Effector memory CD4-positive, alpha-beta T cell (primary cell): ENCODE measurements at places on chromosomes 6 and 20.

- no peak for DNase-seq
Observed at GRCh38 chr6:133973109-133973971, 20.3 kb downstream of the TBPL1 start.

- no peak for DNase-seq
Observed at GRCh38 chr20:47206962-47207641, 149.4 kb downstream of the ZMYND8 start.

DNA sequence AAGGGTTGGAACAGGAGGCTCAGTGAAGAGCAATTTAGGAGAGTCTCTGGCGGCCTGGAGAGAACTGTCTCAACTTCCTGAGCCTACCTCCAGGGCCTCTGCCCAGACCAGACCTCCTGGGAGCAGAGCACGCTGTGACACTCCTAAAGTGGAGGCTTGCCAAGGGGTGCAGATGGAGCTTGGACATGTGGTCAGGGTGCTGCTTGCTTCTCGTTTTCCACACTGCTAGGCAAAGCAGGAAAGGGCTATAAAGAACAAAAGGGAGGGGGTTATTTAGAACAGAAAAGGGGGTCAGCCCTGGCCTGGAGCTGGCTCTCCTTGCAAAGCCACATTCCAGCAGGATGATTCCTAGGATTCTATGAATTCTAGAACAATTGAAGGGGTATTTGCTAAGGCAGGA is 145.7 kb upstream of the GGTLC1 start:
- DNase-seq, result no peak

DNA sequence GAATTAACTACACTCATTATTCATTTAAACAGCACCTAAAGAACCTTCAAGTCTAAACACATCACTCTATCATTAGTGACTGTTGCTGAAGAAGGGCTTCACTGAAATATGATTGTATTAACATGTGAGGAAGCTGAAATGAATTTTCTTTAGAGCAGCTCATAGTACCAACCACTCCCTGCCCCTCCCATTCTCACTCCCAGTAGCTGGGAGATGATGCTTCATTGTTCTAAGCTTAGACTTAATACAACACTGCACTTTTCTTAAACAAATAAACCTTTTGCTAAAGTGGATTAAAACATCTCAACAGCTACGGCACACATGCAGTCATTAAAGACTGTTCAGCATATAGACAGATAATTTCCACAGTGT is 63.1 kb downstream of the ATXN1 start:
- DNase-seq, result no peak

DNA sequence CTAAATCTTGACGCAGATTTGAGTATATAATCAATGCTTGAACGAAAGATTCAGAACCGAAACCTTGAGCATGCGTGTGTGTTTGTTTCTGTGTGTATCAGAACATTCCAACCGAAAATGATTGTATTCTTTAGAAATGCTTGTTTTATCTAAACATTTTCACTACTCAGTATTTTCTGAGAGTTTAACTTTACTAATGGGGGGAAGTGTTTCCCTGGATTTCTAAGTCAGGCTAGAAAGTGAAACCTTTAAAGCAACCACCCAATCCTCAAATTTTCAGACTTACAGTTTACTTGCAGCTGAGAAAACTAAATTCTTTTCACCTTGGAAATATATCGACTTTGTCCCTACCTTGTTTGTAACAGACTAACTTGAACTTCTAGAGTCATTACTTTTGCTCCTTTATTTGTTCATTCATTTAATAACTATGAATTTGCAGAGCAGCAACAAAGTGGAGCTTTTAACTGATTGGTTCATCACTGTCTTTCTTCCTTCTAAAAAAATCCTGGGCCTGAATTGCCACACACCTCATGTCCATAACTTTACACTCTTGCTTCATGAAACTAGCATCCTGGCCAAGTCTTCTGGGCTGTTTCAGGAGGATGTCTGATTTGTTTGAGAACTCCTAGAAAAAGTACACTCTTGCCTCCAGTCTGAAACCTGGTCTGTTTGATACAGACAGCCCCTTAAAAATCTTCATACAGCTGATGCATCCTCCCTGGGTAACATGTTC is 77.8 kb upstream of the XRN2 start:
- DNase-seq, result no peak

- DNase-seq, result no peak
Observed at GRCh38 chr20:63402181-63402859, 41.2 kb upstream of the CHRNA4 start.

DNA sequence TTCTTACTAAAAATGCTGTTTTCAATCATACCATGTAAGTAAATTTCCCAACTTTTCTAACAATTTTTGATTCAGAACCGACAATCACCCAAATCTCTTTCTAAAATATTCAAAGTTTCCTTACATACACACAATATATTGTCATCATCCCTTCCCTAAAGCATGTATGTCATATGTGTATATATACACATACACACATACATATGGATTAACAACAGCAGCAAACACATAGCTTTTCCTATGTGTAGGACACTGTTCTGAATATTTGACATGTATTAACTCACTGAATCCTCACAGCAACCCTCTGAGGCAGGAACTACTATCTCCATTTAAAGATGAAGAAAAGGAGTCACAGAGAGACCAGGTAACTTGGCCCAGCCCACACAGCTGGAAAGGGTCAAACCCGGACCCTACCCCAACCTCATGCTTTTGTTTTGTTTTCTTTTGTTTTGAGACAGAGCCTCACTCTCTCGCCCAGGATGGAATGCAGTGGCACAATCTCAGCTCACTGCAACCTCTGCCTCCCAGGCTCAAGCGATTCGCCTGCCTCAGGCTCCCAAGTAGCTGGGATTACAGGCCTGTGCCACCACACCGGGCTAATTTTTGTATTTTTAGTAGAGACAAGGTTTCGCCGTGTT is 7.2 kb downstream of the FYN start:
- DNase-seq, result no peak

GRCh38 chr6:118565311-118565960 is 17.3 kb downstream of the PLN start:
- DNase-seq, result no peak

DNA sequence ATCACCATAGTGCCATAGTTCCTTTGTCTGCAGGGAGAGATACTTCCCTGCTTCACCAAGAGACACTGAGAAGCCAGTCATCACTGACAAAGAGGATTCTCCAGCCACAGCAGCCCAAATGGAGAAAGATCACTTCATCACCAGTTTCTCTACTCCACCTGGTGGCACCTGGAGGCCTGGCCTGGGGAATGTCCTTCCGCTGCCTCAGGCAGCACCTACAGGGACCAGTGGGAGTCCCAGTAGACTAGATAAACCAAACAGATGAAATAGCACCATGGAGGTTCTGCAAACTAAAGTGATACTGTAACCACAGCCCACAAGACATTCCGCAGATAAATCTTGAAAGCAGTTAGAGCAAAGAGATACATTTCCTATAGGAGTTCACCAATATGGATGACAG is 266.5 kb downstream of the C6orf118 start:
- no peak for DNase-seq

GRCh38 chr20:13453367-13453766 is 185.4 kb downstream of the TASP1 start:
- DNase-seq, result no peak

- DNase-seq, result no peak
Observed at GRCh38 chr6:4920914-4921410, 82.9 kb downstream of the RPP40 start.

DNA sequence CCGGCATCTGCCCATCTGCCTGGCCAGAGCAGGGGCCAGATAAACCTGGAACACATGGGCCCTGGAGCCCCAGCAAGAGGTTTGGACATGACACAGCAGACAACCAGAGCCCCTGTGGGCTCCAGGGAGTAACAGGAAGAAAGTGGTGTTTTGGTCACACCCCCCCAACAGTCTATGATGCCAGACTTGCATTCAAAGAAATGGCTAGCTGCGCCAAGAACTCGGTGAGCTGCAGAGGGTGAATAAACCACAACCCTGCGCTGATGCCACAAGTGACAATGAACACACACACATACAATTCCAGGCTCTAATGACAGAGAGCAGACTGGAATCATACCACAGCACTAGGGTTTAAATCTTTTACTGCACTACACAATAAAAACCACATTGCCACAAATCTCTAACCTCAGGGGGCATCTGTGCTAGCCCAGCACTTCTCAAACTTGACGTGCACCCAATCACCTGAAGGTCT is 34.0 kb downstream of the TRERF1 start:
- peak; percentile 26 for DNase-seq

DNA sequence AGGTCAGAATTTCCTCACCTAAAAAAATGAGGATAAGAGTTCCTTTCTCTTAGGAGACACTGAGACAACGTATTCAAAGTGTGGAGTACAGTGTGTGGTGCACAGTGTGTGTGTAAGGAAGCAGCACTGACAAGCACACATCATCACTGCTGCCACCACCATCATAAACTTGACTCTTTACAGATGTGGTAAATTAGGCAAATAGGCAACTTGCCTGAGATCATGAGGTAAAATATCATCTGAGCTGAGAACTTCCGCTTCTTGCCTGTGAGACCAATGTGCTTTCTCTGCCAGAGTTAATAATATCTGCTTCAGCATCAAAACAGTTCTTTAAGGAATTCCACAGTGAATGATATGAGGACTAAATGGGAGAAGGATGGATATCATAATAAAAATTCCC is 52.7 kb downstream of the LYRM4 start:
- DNase-seq, result no peak

DNA sequence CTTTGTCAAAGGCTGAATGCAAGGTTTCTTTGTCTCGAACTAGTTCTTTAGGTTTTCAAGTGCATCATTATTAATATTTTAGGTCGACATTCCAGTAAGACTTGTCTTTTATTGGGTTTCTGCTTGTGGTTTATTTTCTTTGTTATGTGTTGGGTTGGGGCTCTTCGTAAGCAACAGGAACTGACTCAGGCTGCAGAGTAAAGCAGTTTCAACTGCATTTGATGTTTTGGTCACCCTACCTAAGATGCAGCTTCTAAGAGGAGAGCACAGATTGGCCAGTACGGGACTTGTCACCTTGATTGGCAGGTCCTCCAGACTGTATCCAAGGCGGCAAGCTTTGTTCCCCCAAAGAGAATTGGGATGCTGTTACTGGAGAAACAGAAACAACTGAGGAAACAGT is 149.5 kb upstream of the SULF2 start:
- no peak for DNase-seq

DNA sequence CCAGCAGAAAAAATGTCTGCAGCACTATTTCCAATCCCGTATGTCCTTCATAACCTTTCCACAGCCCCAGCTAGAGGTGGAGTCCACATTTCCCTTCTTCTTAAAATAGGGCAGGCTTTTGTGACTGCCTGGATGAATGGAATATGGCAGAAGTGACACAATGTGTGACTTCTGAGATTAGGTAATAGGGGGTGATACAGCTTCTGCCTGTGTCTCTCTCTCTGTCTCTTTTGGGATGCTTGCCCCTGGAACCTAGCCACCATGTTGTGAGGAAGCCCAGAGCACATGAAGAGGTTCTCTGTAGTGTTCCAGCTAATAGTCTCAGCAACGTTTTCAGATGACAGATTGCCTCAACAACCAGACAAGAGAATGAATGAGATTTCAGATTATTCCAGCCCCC is 51.4 kb downstream of the CLIC5 start:
- no peak for DNase-seq

DNA sequence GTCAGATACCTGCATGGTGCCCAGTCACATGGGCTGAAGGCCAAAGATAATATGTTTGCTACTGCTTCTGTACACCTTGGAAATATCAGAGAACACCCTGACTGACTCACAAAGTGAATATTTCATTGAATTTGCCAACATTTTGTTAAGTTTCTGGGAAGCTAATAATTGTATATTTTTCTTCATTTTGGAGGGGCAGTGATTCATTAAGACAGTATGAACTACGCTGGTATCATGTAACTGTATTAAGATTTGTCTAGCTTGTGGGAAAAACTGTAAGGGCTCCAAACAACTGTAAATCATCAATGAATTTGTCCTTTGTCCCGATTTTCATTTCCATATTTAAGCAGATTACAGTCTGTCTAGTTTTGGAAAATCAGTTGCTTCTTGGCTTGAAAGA is 102.3 kb upstream of the CCN2 start:
- DNase-seq, result no peak

DNA sequence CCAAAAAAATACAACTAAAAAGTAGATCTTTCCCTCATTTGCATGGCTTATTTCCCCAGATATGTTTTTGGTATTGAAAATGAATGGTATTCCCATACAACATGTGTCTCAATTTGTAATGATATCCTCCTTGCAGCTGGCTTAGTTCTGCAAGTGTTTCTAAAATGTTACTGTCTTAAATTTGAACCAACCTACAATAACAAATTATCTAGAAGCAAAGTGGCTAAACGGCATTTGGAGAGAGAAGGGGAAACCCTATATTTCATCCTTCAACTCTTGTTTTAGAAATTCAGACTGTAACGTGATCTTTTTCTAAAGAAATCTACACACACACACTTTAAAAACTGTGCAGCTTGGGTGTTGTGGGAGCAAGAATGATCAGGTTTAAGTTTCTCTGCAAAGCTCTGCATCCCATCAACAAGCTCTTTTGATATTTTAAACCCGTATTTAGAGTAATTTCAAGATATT is 153.0 kb downstream of the SOBP start:
- no peak for DNase-seq

- DNase-seq, result no peak
Observed at GRCh38 chr6:32416036-32416435, 9.1 kb upstream of the BTNL2 start.

GRCh38 chr6:22327881-22328280 is 31.0 kb upstream of the PRL start:
- no peak for DNase-seq
